ENCODE measurements at places on chromosomes 3 and 15.

GRCh38 chr3:130572769-130573168 lies 55.8 kb downstream of the COL6A6 start:
- DNase-seq = no peak

- DNase-seq = no peak
Measured at GRCh38 chr3:14430053-14430452, 27.6 kb downstream of the SLC6A6 start.

DNA sequence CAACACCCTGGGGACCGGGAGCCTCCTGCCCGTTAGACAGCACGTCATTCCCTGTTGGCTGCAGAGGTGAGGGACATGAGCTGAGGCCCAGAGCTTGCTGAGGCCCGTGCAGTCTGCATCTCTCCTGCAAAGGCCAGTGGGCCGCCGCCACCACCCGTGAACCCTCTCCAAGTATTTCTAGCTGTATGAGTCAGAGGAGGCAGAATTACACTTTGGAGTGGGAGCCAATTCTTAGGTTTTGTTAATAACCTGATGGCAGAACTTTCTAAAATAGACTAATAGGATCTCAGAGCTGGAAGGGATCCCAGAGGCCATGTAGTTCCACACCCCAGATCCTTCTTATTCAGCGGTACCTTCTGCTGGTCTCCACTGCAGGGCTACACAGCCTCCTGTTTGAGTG lies 335.2 kb upstream of the CTDSPL start:
- DNase-seq = no peak

- no peak for DNase-seq
Measured at GRCh38 chr3:29426302-29427226, 145.7 kb downstream of the RBMS3 start.

- no peak for DNase-seq
Measured at GRCh38 chr15:69719527-69720240, 267.1 kb downstream of the RPLP1 start.

- no peak for DNase-seq
Measured at GRCh38 chr3:183488343-183488742, 59.9 kb upstream of the MCF2L2 start.

- no peak for DNase-seq
Measured at GRCh38 chr15:63379492-63380150, 2.0 kb downstream of the CA12 start.

- DNase-seq = no peak
Measured at GRCh38 chr3:187265461-187265955, 26.0 kb downstream of the MASP1 start.

- DNase-seq = no peak
Measured at GRCh38 chr15:48389691-48390143, 58.5 kb downstream of the DUT start.

- no peak for DNase-seq
Measured at GRCh38 chr15:101810456-101810855, 1.5 kb upstream of the OR4F15 start.

GRCh38 chr3:46574243-46574646 lies 8.1 kb upstream of the LRRC2 start:
- peak; percentile 88 for DNase-seq

GRCh38 chr3:183272142-183272541 lies 19.1 kb downstream of the B3GNT5 start:
- DNase-seq = no peak

All from H9 (cell line).